ENCODE measurements at places on chromosomes 12 and 14.

- DNase-seq: no peak
Measured at GRCh38 chr12:113479590-113480335, 8.1 kb upstream of the LHX5 start.

- no peak for DNase-seq
Measured at GRCh38 chr12:29534935-29535334, 37.4 kb upstream of the OVCH1 start.

DNA sequence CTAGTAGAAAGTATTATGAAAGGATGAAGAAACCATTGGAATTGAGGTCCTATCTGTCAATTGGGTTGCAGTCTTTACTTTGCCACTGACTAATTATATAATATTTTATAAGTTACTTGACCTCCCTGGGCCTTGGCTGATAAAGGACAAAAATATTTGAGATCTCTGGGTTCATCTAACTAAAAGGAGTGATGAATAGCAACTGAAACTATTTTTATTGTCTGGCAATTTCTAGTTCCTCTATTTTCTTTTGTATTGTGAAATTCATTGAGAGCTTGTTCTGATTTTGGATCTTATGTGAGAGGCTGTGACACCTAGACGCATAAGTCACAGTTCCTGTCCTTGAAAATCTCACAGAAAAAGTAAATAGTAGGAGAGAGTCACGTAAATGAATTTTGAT, 415.7 kb upstream of the ATP2B1 start:
- no peak for DNase-seq

DNA sequence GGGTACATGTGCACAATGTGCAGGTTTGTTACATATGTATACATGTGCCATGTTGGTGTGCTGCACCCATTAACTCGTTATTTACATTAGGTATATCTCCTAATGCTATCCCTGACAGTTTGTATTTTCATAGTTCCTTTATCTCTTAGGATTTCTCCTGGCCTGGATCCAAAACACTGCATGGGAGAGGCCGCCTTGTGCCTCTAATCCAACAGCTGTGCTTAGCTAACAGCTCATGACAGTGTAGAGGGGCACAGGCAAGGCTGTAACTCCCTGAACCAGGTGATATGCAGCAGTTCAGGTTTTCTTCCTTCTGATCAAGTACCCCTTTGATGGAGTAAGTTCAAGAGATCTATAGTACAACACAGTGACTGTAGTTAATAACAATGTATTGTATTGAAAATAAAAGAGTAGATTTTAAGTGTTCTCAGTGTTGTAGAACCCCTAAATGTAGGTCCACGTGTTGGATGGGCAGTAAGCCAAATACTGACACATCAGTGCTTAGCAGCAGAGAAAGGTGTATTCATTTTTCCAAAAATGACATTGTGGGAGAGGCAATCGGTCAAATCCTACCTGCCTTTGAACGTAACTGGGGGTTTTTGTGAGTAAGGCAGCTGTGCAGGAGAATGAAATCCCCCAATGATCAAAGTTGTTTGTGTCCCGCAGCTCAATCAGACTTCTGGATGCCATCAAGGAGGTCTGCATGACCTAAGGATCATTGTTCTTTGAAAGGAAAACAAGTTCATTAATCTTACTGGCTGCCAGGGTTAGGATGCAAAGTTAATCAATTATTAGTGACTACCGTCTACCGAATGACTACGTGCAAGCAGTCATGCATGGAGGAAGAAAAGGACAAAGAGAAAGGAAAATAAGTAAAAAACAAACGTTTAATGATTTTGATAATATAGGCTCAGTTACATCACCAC, 89.3 kb upstream of the FGD4 start:
- DNase-seq: no peak

GRCh38 chr12:10214136-10214894, 1.6 kb downstream of the GABARAPL1 start:
- DNase-seq: no peak

DNA sequence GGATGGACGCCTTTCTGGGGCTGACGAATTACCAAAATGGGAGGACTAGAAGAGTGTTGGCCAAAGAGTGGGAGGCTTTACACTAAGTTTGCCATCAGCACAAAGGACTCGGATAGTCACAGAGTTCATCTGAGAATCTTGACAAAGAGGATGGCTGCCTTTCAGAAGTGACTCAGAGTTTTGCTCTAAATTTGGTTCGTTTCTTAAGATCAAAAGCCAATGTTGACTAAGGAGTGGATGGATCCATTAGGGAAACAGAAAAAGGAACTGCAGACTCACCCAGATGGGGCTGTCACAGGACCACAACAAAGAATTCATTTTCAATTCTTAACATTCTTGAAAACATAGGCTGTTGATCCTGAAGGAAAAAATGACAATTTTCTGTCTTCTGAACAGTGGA, 81.3 kb upstream of the DUSP6 start:
- DNase-seq: no peak

DNA sequence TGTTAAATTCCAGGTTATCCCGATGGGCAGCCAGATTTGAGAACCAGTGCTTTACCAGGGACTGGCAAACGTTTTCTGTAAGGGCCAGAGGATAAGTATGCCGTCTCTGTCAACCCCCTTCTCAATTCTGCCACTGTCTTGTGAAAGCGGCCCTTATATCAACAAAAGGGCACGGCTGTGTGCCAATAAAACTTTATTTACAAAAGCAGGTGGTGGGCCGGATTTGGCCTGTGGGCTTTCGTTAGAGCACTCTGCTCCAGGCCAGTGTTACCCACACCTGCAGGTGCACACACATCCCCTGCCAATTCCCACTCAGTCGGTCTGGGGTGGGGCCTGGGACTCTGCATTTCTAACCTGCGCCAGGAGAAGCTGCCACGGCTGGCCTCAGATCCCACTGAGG, 111.2 kb downstream of the RFLNA start:
- DNase-seq: no peak

GRCh38 chr12:29396774-29397173, 15.8 kb upstream of the ERGIC2 start:
- no peak for DNase-seq

DNA sequence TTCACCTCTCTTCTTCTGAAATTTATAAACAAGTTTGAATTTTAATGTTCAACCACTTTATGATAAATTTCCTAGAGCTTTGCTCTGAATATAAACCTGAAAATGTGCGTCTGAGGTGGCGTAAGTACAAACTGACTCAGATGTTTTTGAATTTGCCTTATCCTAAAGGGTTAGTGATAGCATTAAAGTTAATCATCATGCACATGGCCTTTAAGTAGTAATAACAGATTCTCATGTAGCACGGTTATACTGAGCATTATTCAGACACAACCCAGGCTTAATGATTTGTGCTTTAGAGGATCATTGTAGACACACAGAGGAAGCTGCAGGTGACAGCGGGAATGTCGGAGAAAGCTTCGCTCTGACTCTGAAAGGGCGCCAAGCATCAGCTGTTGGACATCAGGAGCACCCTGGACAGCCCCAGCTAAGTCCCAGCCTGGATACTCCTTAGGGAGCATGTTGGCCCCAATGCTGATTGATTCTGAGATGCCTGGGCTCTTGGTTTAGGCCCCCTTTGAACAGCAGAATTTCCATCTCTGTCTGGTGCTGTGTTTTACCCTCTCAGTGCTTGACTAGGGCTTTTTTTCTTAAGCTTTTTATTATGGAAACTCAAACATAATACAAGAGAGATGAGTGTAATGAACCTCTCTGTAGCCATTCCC, 91.1 kb downstream of the PLXNC1 start:
- no peak for DNase-seq

- no peak for DNase-seq
Measured at GRCh38 chr12:30823764-30824163, 69.0 kb upstream of the CAPRIN2 start.

- DNase-seq: no peak
Measured at GRCh38 chr12:120364487-120364886, 4.5 kb downstream of the MSI1 start.

- no peak for DNase-seq
Measured at GRCh38 chr14:105528586-105529318, 2.4 kb downstream of the TMEM121 start.

DNA sequence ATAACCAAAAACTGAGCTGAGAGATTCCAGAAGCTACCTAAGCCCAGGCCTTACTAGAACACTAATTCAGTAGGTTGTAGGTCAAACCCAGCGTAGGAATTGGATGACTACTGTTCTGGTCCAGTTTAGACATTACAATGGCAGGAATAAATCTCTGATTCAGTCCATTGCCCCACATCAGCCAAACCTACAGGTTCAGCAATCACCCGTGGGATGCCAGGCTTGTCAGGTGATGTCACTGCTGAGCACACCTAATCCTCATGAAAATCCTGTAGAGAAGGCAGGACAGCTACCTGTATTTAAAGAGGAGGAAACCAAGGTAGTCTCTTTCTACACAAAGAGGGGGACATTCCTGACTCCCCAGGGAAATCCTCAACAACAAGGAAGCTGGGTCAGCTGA, 63.7 kb downstream of the RFX4 start:
- no peak for DNase-seq

GRCh38 chr12:67966560-67966959, 22.7 kb upstream of the IFNG-AS1 start:
- DNase-seq: no peak

DNA sequence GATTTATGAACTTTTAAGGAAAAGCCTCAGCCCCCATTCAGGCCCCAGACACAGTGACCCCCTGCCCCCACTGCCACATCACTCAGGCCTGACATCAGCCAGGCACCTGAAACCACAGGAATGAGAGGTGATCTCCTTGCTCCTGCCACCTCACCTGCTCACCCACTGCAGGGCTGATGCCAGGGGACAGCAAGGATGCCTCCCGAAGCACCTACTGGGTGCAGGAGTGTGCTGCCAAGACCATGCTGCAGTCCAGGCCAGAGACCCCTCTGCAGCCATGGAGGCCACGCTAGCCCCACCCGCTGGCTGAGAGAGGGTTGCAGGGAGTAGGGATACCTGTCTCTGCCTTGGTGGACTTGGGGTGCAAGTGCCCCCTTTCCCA, 18.6 kb upstream of the KRT7 start:
- no peak for DNase-seq

GRCh38 chr12:1724250-1724649, 33.4 kb downstream of the ADIPOR2 start:
- no peak for DNase-seq

- peak; percentile 77 for DNase-seq
Measured at GRCh38 chr12:6827982-6828780, at the start of gene P3H3. TSS of gene P3H3 (plus strand) at chr12:6828407. CDS start at chr12:6828441, 34 bp downstream.

DNA sequence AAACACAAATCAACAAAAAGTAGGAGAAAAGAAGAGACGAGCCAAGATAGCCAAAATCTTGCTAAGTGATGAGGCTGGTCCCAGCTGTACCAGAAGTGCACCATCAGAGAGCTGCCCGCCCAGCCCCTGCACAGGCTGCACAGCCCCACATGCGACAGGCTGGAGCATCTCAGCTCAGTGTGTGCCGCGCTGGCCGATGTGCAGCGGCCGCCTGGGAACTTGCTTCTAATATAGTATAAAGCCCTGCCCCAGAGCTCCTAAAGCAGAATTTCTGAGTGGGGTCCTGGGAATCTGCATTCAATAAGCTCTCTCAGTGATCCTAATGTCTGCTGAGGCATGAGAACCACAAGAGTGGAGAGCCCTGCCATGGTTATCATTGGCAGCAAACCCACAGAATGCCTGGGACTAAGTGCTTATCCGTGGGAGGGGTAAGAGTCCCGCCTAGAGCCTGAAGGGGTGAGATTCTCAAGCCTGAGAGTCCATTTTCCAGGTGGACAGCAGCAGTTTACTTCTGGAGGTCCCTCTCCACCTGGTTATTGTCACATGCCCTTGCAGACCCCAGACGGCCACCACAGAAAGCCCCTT, 171.6 kb downstream of the DPF3 start:
- no peak for DNase-seq

DNA sequence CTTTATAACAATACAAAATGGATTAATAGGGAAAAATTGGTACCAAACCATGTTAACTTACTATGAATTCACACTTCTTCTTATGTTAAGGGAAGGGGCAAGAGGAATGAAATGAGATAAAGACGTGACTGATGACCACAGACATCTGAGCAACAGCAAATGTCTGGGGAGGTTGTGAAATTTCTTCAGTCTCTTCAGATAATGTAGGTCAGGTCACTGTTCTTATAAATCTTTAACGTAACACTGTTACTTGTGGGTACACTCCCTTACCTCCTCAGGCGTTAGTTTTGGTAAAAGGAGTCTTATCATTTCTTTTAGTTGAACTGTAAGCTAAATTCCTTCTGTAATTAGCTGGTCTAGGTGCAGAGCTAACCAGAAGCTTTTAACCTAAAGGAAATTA, 405.0 kb upstream of the LRFN5 start:
- no peak for DNase-seq

GRCh38 chr14:92510972-92511371, 2.6 kb upstream of the RIN3 start:
- DNase-seq: no peak

- no peak for DNase-seq
Measured at GRCh38 chr12:49232940-49233841, 31.7 kb upstream of the TUBA1C start.

DNA sequence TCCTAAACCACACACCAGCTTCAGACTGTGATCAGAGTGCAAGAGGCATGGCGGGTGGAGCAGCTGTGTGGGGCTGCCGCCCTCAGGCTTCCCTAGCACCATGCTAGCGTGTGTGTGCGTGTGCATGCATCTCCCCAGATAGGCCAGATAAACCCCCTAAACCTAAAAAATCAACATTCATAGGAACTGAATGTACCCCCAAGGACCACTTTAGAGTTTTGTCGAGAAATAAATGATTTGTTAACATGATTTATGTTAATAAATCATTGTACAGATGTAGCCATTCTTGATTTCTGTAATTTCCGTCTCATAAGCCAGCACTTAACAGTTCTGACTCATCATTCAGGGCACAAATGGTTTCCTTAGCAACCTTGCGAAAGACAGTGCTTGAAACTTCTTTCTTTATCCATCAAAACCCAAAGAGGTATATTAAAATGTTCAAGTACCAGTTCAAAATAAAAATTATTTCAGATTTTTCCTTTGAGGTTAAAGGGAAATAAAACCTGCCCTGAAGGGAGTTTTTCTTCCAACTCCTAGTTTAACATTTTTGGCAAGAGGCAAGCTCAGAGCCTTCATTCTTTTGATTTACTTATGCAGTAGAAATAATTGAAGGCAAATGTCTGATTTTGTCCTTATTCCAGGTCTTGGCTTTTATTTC, 206.2 kb upstream of the RGS6 start:
- DNase-seq: no peak

DNA sequence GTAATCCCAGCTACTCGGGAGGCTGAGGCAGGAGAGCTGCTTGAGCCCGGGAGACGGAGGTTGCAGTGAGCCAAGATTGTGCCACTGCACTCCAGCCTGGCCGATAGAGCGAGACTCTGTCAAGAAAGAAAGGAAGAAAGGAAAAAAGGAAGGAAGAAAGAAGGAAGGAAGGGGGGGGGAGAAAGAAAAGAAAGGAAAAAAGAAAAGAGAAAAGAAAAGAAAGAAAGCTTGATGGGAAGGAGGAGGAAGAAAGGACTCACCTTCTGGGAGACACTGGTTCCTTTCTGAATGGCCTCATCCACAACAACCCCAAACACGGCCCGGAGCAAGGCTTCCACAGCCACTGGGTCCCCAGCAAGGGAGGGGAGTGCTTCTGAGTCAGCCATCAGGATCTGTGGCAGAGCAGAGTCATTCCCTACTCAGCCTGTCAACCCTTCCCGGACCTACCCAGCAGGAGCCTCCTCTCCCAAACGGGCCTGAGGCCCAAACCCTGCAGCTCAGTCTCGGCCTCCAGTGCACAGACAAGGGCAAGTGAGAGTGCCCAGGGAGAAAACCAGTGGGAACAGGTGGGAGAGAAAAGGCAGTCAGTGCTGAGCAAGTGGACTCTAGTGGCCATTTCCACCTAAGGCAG, 7.3 kb upstream of the ZNF740 start:
- peak; percentile 78 for DNase-seq

GRCh38 chr14:77970646-77971045, 170.7 kb downstream of the ADCK1 start:
- DNase-seq: no peak

Data from H54 (cell line).